ENCODE measurements at places on chromosomes 7 and 10.

DNA sequence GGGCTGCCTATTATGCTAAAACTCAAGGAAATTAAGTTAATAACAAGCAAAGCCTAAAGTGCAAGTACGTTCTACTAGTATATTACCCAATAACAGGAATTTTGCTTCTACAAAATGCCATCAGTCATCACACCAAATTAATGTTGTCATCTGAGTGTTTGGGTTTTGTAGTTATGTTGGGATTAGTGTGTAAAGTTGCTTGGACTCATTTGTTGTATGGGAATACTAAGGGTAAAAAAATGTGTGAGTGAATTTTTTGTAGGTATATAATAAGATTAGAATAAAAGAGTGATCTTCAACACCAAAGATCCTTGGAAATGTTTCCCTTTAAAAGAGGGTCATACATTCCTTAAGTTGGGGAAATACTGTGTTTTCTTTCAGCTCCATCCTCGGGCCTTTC lies 38.6 kb downstream of the NRP1 start:
- DNase-seq = no peak

DNA sequence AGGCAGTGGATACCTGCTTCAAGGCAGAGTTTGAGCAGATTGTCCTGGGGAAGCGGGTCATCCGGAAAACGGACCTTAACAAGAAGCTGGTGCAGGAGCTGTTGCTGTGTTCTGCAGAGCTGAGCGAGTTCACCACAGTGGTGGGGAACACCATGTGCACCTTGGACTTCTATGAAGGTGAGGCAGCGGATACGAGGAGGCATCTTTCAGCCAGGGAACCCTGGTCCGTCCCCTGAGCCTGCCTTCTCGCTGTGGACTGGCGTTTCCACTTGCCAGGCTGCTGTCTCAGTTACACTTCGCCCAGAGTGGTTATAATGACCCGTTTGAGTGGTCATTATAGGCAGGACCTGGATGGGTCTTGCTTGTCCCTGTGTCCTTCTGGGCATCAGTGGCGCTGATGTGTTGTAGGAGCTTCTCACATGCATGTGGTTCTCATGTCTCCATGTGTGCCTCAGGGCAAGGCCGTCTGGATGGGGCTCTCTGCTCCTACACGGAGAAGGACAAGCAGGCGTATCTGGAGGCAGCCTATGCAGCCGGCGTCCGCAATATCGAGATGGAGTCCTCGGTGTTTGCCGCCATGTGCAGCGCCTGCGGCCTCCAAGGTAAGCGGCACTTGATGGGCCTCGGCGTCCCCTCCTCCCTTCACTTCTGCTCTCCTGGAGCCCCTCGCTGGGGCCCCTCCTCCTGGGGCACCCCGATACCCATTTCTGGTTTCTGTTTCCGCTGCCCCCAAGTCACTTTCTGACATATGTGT lies 18.0 kb downstream of the UPP1 start:
- DNase-seq = no peak

DNA sequence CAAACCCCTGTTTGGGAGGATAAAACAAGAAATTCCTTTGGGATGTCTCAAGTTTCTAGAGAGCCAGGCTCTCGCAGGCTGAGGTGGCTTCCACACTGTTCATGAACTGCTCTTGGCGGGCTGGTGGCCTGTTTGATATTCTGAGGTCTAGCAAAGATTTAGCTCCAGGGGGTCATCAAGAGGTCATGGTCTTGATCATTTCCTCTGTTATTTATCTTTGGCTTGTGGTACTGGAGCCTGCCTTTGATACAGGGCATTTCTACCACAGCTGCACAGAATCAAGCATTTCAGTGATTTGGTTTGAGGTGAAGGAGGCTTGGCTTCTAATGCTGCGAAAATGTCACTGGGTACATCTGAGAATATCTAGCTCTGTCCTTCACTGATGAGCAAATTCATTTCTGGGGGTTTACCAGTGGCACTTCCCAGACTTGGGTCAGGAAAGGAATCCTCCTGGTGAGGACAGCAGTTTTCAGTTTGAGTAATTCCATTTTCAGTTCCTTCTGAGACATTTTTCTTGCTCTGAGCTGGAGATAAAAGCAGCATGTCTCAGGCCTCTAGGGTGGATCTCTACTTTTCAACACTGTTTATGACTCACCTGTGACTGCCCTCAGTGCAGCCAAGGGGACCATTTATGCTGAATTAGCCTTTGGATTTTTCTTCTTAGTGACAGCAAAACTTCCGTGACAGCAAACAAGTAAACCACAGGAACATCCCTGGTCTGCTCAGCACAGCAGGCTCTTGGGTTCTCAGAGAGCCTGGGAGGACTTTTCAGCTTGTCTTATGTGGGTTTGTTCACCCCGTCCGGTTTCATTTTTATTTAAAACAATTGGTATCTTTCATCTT lies 312.0 kb downstream of the RNLS start:
- DNase-seq = no peak

- DNase-seq = no peak
These were observed 60.0 kb downstream of the GRK5 start for GRCh38 chr10:119267384-119267783.

- DNase-seq = no peak
These were observed 1106.8 kb upstream of the C7orf33 start for GRCh38 chr7:147483634-147484292.

DNA sequence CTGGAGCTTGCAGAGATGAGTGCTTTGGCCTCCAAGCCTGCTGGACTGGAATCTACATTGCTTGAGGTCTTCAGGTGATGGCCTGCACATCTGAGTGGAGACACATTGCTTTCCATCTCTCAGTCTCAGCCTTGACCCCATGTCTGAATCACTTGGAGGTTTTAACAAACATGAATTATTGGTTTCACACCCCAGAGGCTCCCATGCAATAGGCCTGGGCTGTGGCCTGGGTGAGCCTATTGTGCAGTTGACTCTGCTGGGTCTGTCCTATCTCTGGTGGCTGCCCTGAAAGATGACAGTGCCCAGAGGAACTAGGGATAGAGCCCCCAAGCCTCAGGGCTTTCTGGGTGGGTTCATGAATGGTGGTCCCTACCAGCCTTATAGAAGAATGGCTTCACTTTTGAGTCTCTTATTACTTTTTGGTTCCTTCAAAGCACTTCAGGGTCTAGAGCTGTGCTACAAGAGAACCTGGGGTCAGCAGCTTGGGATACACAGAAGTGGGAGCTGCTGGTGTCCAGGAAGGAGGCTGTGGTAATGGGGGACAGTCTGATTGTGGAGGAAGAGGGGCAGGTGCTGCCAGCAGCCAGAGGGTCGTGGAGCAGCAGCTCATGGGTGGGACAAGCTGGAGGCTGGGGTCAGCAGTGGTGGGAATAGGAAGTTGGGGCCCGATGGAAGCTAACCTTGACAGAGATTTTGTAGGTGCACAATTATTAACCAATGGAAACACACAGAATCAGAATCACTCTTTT lies 5.5 kb downstream of the RAMP3 start:
- no peak for DNase-seq

DNA sequence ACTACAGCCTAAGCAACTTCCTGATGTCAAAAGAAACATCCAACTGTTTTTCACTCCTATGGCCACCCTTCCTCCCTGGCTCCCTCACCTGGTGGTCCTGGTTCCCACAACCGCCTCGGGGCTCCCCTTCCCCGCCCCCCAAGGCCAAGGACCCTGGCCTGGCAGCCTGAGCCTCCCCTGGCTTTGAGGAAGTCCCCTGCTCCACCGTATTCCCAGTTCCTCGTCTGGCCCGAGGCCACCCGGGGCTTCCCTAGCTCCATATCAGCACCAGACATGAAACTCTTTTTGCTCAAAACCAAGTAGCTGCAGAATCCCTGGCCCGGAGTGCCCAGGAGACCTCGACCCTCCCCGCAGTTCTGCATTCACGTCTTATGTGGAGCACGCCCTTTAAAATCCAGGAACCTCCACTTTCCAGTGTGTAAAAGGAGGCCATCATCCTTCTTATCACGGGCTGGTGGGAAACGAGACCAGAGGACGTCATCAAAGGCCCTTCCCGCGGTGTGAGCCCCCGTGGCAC lies 82.9 kb downstream of the PRKAG2 start:
- no peak for DNase-seq

All from endothelial cell (in vitro differentiated cells).